RCC 7860 (cell line): ENCODE measurements at places on chromosomes 11 and 22.

- DNase-seq: no peak
Observed at GRCh38 chr11:65363770-65364169, 9.2 kb downstream of the TIGD3 start.

DNA sequence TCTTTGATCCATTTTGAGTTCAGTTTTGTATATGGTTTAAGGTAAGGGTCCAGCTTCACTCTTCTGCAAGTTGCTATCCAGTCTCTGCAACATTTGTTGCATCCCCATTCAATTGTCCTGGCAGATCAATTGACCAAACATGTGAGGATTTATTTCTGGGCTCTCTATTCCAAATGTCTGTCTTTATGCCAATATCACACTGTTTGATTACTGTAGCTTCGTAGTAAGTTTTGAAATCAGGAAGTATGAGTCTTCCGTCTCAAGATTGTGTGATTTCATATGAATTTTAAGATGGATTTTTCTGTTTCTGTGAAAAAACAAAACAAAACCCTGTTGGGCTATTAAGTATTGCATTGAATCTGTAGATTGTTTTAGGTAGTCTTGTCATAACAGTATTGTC, 17.0 kb downstream of the APLP2 start:
- no peak for DNase-seq

- DNase-seq: no peak
Observed at GRCh38 chr11:42271306-42271705, 811.9 kb upstream of the LRRC4C start.

DNA sequence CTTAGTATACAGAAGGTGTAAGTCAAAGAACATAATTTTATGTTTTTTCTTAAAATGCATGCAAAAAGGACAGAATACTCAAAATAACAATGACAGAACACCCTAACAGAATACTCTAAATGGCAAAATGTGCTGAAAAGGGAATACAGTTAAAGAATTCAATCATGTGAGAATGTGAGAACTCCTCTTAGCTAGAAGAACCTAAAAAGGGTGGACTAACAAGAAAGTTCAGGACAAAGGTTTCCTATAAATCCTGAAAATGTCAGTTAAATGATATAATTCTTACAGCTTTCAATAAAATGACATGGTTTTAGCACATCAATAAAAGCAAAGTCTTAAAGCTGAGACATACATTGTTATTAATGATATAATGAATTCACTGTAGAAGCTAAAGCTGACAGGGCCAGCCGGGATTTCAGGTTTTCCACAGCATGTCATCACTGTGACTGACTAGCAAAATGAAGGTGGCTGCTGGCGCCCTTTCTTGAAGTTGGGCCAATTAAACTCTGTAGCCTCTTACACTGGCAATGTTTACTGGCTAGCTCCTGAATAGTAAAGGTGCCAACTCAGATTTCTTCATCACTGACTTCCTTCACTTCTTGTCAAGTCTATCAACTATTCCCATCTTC, 244.4 kb downstream of the TTC28 start:
- no peak for DNase-seq

GRCh38 chr22:41526830-41527799, 17.2 kb downstream of the POLR3H start:
- DNase-seq: no peak

DNA sequence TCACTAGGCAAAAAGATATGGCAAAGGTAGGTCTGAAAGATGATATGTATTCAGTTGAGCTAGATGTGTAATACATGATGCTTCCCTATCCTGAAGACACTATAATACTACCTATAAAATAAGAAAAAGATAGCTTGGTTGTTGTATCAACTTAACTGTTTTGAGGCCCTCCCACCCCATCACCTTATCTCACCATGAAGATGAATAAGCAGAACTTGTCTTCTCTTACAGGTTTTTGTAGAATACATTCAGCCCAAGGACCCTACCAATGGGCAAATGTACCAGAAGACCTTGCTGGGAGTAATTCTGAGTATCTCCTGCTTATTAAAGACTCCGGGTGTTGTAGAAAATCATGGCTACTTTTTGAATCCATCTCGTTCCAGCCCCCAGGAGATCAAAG, 13.9 kb downstream of the UBE4A start:
- no peak for DNase-seq

DNA sequence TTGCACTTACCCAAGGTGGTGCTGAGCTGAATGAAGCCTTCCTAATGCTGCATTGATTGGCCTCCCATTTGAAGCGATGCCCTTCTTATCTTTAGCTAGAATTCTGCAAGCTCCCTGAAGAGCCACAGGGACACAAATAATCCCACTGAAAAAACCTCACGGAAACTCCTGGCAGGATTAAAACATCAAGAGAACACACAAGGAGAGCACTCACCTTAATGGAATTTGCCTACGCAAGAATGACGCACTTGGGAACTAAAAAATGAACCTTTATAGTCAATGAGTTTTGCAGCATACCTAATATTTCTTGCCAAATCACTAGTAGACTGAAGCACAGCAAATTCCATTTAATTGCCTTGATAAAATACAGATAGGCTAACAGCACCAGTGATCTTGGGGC, 232.8 kb upstream of the UBASH3B start:
- no peak for DNase-seq

GRCh38 chr11:3971756-3972404, 116.4 kb downstream of the STIM1 start:
- DNase-seq: no peak

DNA sequence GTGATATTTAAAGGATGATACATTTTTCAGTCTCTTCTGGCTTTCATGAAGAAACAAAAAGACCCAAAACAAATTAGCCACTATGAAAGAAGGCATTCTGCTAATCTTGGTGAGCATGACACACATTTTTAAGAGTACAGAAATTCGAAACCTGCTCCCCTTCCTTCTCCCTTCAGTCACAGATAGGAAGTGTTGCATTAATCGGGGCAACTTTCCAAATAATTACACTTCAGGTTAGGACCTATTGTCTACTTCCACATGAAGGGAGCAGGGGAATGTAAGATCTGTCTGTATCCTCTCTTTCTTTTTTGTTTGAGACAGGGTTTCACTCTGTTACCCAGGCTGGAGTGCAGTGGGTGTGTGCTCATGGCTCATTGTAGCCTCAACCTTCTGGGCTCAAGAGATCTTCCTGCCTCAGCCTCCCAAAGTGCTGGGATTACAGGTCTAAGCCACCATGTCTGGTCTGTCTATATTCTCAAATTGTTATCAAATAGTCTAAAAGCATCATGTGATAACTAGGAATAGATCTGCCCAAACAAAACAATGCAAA, 45.8 kb downstream of the NCAM1 start:
- DNase-seq: no peak

DNA sequence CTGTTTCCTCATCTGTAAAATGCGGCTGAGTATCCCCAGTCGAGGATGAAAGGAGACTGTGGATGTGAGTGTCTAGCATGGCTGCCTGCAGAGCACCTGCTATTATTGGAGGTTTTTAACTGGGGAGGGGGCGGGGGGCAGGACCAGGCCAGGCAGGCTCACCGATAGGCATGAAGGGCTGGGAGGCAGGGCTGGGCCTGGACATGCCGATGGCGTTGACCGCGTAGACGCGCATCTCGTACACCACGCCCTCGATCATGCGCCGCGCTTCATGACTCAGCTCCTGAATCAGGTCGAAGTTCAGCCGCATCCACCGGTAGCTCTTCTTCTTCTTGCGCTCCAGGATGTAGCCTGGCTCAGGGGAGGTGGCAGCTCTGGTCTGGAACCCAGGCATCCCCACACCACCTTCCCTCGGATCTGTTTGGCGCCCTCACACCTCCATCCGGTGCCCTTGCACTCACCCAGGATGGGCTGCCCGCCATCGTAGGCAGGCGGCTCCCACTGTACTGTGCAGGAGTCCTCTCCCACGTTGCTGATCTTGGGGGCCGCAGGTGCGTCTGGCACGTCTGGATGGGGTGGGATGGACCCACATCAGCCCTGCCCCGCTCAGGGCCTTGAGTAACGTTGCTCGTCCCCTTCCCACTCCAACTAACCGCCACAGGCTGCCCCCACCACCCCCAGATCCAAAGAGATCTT, 15.1 kb downstream of the MYBPC3 start:
- no peak for DNase-seq
